Esophagus mucosa (tissue), 1 donor: ENCODE measurements at places on chromosomes 6 and 20. TPM values are rescaled to one million over a fixed set of nuclear protein-coding genes. Genes with fewer than 3 reads are reported as not detected.

- peak; percentile 46 for ATAC-seq
These were observed 27.1 kb downstream of the RAB44 start for GRCh38 chr6:36724514-36725390.

GRCh38 chr20:24744747-24745146 is 204.3 kb upstream of the CST7 start:
- no peak for ATAC-seq

DNA sequence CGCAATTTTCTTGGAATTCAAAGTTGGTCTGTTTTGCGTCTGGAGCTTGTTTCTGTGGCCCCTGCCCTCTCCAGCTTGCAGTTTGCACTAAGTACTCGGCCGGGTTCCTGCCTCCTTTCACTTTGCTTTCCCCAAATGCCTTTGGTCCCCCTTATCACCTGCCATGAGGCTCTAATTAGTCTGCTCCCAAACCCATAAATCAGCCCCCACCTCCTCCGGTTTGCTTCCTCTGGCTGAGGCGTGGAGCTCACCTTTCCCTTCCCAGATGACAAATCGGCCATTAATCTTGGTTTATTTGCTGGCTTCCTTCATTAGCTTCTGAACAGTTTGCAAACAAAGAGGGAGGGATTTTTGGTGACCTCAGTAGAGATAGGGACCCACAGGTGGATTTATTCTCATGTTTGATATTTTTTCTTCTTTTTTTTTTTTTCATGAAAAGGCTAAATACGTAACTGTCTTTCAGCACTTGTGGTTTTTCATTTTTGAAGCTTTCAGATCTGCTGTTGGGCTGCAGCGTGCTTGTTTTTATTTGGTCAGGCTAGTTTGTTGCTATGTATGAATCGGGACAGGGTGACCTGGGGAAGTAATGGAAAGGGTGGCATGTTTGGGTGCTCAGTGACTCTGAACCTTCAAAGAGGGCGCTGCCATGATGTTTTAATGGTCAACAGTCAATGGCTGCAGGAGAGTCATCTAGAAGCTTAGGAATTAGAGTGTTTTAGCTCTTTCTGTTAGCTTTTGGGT is 121.7 kb upstream of the JAG1 start:
- ATAC-seq, result no peak

GRCh38 chr6:152300517-152300916 is 336.6 kb downstream of the SYNE1 start:
- ATAC-seq, result no peak

GRCh38 chr6:2746557-2747061 is 4.1 kb downstream of the MYLK4 start:
- no peak for ATAC-seq

DNA sequence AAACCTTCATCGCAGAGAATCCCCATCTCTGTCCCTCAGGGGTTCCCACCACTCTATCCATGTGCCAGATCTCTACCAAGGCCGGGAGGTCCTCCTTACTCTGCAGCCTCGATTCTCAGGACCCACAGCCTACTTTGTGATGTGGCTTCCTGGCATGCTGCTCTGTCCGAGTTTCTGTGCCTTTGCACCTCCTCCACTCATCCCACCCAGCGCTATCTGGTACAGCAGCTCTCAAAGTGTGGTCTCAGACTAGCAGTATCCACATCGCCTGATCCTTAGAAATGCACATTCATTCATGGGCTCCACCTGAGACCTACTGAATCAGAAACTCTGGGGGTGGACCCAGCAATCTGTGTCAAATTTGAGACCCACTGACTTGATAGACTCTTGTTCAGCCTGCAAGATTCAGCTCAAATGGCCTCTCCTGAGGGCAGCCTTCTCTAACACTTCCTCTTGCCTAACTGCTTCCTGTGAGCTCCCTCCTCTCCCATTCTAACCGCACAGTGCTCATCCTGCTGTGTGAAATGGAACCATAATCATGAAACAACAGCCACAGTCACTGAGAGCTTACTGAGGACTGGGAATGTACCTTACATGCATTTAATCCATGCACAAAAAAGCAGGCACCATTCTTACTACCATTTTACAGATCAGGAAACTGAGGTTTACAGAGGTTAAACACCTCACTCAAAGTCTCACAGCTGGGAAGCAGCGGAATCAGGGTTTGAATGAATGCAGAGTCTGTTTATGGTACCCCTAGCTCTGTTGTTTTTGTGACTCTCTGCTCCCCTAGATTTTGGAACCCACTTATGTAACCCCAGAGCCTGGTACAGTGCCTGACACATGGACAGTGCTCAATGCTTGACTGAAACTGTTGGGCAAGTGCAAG is 69.4 kb downstream of the JPH2 start:
- ATAC-seq, result no peak

DNA sequence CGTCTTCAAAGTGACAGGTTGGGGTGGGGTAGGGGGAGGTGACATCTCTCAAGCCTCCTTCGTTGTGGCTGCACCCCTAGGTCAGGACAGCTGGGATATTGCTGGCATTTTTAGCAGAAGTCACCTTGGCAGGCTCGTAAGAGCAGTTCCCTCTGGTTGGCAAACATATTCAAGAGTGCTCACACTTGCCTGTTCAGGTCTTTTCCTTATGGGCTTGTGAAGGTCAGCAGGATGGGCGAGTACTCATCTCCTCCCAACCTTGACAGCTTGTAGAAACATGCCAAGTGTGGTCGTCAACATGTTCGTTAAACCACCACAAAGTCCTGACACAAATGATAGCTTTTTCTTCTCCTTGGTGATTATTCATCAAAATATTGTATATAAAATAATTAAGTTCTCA is 113.6 kb downstream of the HDGFL1 start:
- ATAC-seq, result no peak

- ATAC-seq, result no peak
These were observed 44.9 kb downstream of the ATXN1 start for GRCh38 chr6:16716321-16716858.

DNA sequence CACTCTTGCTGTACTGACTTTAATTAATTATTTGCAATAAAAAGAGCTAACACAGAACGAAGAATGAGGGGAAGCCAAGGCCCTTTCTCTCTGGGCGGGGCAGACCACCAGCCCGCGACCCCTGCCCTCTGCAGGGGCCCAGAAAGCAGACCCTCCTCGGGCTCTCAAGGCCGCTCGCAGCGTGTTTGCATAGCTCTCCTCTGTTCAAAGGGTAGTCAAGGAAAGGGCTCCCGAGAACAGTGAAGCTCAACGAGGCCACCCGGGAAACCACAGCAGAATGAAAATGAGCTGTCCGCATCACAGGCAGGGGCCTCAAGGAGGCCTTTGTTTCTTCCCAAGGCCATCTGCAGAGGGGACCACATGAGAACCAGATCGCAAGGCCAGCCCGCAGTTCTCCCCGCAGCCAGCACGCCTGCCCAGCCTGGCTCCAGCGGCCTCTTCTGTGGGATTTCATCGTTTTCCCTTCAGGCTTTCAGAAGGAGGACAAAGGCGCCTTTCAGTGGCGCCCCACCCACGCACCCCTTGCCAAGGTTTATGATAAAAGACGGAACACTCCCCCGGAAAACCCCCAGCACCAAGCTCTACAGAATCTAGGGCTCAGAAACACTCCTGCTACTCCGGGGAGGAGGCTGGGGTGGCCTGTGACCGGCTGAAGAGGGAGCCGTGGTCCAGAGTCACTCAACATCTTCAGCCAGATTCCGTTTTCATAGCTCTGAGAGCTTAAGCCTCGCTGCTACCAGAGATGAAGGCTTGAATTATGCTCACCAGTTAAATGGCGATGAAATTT is 25.3 kb downstream of the ACSS1 start:
- peak; percentile 29 for ATAC-seq

DNA sequence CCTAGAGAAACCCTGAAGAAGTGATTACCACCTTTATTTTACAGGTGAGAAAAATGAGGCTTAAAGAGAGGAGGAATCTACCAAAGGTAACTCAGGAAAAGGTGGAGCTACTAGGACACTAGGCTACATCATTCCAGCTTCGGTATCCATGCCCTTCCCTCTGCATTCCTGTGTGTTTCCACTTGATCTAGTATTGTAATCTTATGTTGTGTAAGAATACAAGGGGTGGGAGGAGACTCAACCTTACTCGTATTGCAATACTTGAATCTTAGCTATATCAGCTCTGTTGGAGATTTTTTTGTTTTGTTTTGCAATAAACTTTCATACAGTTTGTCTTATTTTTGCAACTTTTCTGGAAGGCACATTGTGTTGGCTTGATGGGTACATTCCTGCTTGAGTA is 742.4 kb downstream of the PTPRT start:
- ATAC-seq, result no peak

MOCS1 gene
- total RNA-seq, result 4.3 TPM

BICRAL gene
- total RNA-seq, result 6.1 TPM

PPP1R3G gene
- 2.0 TPM for total RNA-seq
